ENCODE measurements at places on chromosomes 6 and 20.

DNA sequence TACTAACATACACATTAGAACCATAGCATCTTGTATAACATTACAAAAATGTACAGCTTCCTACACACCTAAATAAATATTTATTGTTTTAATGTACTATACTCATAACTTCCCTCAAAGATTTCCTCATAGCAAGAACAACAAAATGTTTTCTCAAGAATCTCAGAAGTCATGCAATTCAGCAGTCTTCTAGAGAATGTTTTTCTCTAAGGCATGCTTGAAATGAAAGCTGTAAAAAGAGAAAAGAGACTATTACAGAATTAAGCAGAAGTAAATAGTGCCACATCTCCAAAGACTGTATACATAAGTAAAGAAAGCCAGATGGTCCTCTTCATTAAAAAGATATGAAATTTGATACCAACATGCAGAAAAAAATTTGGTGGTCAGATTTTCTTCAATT, 672.2 kb downstream of the EPM2A start:
- DNase-seq, result no peak

DNA sequence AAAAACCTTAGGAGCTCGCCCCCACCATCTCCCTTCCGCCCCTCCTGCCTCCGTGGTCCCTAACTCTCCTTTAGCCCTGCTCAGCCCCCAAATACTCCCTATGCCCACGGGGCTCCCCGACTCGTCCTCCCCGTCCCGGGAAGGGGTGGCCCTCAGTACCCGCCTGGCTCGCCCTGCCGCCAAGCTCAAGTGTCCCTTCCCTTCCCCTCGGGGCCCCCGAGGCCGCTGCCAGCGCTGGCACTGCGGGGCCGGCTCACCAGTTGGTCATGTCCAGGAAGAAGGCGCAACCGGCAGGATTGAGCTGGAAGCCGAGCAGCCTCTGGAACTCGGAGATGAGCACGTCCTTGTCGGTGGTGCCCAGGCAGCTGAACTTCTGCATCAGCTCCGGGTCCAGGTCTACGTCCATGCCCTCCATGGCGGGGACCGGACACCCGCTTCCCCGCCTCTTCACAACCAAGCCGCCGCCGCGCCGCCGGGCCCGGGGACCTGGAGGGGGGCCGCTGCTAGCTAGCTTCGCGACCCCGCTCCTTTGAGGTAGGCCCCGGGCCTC, 303 bp downstream of the ILRUN start:
- no peak for DNase-seq

- no peak for DNase-seq
Measured at GRCh38 chr20:1392443-1392692, 486 bp downstream of the FKBP1A start.

GRCh38 chr20:48621376-48622078, 206.3 kb downstream of the PREX1 start:
- DNase-seq, result no peak

DNA sequence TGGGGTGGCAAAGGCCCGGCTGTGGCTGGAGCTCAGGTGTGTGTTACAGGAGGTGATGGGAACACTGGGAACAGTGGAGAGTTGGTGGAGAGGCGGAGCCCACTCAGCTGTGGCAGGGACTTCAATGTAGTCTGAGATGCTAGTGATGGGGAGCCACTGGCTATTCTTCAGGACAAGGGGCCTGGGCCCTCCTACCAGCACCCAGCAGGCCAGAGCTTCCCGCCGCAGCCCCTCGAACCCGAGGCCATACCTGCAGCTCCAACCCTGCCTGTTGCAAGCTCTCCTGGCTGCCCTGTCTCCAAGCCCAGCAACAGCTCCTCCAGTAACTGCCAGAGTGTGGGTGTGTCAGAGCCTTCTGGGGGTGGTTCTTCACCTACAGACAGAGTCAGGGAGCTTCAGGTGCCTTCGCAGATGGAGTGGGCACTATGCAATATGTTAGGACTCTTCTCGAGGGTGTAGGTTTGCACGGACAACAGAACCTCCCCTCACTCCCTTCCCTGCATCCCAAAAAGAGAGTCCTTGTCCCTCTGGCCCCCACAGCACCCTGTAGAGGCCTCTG, 146.2 kb upstream of the MLN start:
- DNase-seq, result no peak

DNA sequence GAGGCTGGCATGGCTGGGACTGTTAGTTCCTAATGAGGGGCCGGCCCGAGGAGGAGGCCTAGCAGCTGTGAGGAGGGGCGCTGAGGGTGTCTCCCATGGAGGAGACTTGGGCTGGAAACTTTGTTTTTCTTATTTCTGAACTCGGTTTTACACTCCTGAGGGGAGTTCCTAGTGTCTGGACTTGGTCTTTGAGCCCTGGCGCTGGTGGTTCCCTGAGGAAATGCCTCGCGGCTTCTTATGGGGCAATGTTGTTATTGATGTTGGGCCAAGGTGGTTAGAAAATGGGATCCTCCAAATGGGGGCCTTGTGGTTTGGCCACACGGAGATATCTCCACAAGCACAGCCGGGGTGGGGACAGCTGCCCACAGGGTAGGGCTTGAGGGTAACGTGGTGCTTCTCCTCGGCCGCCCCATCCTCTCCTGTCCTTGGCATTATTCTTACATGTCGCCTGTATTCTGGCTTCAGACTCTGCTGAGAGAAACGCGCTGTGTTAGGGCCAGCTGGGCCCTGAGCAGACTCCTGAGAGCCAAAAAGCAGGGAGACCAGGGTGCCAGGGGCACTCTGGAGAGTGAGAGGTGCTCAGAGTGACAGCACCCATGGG, 136.9 kb downstream of the FOXO3 start:
- no peak for DNase-seq

DNA sequence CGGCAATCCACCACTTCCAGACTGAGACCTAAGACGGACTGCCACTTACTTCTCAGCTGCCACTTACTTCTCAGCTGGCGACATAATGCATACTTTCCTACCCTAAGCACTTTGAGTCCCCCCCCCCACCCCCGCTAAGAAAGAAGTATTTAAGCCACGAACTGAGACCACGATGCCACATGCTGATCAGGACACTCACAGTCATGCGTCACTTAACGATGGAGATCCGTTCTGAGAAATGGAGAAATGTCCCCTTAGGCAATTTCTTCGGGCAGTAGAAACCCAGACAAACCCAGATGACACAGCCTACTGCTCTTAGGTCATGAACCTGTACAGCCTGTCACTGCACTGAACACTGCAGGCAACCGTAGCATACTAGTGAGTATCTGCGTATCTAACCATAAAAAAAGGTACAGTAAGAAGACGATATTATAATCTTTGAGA, 690 bp downstream of the IFNGR1 start:
- peak; percentile 26 for DNase-seq

DNA sequence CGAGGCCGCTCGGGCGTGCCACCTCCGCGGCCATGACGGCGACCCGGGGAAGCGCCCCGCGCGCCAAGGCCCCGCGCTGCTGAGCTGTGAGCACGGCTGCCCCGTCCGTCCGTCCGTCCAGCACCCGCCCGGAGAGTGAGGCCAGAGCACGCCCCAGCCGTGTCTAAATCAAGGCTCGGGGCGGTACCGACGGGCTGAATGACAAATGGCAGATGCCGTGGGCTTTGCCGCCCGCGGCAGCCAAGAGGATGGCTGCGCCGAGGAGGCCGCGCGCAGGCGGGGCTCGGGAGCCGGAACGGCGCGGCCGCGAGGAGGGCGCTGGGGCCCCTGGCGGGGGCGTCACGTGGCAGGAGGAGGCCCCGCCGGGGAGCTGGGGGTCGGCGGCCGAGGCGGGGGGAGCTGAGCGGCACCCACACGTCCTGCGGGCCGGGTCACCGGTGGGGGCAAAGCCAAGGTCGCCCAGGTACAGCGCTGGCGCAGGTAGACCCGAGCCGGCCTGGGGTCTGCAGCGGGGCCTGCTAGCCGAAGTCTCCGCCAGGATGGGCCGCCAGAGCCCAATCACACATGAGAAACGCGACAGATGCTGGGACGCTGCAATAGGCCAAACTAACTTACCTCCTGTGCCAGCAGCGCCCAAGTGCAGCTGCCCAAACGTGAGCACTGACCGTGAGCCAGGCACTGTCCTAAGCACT, at the start of gene PLAGL1:
Gene PLAGL1 (minus strand): TSS at position 140 of the 692 bp plus-strand sequence. CDS start 60,123 bp downstream, outside the sequence.
- no peak for DNase-seq

GRCh38 chr6:110629153-110629552, 152.7 kb upstream of the SLC22A16 start:
- DNase-seq, result no peak

GRCh38 chr6:34867484-34867883, 20.4 kb downstream of the TAF11 start:
- no peak for DNase-seq

GRCh38 chr6:155936551-155936950, 480.9 kb upstream of the NOX3 start:
- no peak for DNase-seq

GRCh38 chr6:115613488-115613887, 447.2 kb downstream of the FRK start:
- DNase-seq, result no peak

- DNase-seq, result no peak
Measured at GRCh38 chr6:90273863-90274262, 22.8 kb downstream of the BACH2 start.

DNA sequence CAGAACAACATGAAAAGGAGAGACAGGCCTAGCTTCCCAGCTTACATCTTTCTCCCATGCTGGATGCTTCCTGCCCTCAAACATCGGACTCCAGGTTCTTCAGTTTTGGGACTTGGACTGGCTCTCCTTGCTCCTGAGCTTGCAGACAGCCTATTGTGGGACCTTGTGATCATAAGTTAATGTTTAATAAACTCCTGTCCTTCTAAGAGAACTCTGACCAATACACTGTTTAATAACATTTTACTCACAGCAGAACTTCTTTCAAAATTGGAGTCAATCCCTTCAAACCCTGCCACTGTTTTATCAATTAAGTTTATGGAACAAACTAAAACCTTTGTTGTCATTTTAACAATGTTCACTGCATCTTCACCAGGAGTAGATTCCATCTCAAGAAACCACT, 111.4 kb downstream of the PREP start:
- DNase-seq, result no peak

GRCh38 chr6:47587493-47587892, 109.9 kb downstream of the CD2AP start:
- DNase-seq, result no peak

DNA sequence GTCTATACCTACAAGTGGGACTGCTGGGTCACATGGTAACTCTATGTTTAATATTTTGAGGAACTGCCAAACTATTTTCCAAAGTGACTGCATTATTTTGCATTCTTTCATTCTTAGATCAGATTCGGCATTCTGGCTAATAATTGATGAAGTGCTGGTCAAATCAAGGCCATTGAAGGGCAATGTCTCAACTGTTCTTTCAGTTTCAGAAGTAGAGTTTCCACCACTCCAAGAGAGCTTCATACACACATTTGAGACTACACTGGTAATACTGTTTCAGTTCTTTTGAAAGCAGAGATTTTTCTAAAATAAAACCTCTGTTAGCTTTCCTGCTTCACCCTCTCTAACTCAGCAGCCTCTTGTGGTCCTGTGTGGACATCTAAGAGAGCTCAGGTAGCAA, 154.5 kb downstream of the CFAP61 start:
- no peak for DNase-seq

DNA sequence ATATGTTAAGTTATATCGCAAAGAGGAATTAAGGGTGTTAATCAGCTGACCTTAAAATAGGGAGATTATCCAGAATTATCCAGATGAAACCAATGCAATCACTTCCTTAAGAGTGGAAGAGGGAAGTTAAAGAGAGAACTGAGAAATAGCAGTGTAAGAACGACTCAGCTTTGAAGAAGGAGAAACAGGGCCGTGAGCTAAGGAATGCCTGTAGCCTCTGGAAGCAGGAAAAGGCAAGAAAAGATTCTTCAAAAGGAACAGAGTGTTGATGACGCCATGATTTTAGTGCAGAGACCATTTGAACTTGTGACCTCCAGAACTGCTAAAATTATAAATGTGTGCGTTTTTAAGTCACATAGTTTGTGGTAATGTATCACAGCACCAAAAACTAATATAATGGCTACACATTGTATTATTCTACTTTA, 32.7 kb downstream of the ILRUN start:
- DNase-seq, result no peak

DNA sequence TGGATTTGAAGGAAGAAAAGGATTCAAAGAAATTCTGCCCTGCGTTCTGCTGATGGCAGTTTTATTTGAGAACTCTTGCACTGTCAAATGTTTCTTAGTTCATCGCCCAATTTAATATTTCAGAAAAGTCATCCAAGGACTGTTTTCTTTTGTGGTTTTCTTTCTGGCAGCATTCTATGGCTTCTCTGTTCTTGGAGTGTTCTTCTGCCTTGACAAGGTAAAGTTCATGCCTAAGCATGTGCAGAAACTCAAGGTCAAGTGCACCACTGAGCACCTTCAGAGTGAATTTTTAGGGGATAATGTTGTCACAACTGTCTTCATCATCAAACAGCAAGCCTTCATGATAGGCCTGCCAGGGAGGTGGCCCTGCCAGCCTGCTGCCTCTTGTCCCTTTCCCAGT, 225.6 kb downstream of the PLCB1 start:
- no peak for DNase-seq

DNA sequence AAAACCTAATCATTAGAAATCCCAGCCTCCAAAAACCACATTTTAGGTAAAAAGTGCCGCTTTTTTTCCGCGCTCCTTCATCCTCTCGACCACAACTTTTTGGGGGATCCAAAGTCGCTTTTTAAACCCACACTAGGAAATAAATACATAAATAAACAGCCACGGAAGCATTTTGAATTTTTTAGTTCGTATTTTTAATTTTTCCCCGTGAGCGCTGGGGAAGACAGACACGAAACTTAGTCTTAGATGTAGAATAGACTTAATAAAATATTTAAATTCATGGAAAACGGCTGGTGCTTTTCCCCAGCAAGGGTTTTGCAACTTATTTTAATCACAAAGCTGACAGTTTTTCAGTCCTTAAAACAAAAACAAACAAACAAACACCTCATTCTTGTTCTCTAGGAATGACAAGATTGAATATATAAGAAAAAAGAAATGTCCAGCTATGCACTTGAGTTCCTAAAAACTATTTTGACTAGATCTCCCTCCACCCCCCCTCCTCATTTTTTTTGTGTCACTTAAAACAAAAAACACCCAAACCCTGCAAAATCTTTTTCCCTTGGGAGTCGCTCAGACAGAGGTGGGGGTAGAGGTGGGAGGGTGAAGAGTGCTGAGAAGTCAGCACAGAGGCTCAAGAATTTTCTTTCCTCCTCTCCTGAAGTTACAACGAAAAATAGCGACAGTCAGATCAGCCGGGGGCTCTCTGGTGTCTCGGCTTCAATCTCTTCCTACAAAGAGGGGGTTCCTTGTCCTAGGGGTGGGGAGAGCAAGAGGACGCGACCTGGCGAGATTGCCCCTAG, 43.4 kb upstream of the SUPT3H start:
- no peak for DNase-seq

GRCh38 chr20:25508083-25508770, 77.1 kb downstream of the NINL start:
- peak; percentile 80 for DNase-seq

DNA sequence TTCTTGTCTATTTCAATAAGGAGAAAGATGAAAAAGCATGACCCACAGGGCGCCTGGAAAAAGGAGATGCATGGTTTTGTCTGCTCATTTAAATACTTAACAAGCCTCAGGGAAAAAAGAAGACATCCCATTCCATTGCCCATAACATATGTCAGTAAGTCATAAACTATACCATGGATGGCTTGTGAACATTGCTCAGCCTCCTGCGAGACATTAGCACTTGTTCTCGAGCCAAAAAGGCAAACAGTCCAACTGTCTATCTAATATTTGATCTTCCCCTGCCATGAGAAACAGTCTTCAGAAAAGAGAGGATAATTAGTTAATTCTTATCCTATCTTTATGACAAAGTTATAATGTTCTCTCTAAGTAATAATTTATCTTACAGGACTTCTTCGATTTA, 527.4 kb downstream of the HACE1 start:
- DNase-seq, result no peak

Data from kidney epithelial cell (primary cell).